Hypothalamus (tissue), 51 donors: ENCODE measurements at places on chromosomes 6 and 20.
A peak's percentile ranks its signal among the peaks of the same experiment; 100 is the strongest.

DNA sequence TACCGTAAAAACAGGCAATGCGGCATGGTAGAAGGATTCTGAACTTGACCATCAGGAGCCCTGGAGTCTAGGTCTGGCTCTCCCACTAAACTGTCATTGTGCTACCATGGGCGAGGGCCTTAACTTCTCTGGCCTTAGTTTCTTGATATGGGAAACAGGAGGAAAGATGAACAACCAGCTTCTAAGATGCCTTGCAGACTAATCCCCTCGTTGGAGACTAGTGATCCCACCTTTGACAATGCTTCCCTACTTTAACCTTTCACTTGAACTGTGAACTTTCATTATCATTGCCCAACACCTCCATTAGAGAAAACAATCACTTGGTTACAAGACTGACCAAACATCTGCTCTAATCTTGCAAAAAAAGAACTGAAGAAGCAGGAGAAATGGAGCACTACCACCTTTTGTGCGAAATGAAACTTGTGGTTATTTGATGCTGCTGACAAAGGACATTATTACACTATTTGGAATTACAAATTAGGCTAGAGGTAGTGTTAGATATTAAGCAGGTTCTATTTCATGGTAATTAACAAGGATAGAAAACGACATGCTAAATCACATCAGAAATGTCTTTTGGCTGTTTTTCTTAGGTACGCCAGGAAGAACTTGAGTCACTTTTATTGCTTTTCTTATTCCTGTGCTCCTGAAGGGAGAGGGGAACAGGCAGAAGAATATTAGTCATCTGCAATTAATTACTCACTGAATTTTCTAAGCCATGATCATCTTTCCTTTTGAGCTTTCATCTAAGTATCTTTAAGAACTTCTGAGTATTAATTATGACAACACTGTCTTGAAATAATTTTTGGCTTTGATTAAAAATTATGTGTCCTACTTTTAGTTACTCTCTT is 39.1 kb upstream of the ARHGAP18 start:
- DNase-seq: no peak

- DNase-seq: peak; percentile 11
Measured at GRCh38 chr6:47308552-47309290, 984 bp downstream of the TNFRSF21 start.

DNA sequence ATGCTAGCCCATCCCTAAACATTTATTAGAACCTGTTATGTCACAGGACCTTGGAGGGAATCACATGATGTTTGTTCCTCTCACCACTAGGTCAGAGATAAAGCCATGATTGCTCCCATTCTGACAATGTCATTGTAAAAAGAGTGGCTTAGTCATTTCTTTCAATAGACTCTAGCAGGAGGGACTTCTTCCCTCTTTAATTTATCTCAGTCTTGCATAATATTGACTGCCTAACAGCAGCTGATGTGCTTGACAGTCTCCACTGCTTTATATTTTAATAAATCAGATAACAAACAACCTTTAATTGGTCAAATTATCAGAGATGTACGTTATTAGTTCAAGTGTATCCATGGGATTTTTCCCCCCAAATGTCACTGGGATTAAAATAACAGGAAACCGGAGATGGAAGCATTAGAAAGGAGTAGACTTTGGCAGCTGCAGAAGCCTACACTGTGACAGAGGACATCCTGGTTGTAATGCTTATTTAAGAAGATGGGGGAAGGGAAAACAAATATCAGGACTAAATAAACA is 39.6 kb downstream of the LAMA4 start:
- DNase-seq: no peak

GRCh38 chr6:156809034-156809433 is 31.9 kb downstream of the ARID1B start:
- DNase-seq: no peak
